ENCODE measurements at places on chromosomes 5 and 9.

- DNase-seq: no peak
These were observed 30.3 kb downstream of the COMMD10 start for GRCh38 chr5:116115163-116115562.

GRCh38 chr5:157651623-157652376 lies 438 bp downstream of the SOX30 start:
- DNase-seq: no peak

- DNase-seq: no peak
These were observed 19.4 kb upstream of the RNF130 start for GRCh38 chr5:180090769-180091546.

DNA sequence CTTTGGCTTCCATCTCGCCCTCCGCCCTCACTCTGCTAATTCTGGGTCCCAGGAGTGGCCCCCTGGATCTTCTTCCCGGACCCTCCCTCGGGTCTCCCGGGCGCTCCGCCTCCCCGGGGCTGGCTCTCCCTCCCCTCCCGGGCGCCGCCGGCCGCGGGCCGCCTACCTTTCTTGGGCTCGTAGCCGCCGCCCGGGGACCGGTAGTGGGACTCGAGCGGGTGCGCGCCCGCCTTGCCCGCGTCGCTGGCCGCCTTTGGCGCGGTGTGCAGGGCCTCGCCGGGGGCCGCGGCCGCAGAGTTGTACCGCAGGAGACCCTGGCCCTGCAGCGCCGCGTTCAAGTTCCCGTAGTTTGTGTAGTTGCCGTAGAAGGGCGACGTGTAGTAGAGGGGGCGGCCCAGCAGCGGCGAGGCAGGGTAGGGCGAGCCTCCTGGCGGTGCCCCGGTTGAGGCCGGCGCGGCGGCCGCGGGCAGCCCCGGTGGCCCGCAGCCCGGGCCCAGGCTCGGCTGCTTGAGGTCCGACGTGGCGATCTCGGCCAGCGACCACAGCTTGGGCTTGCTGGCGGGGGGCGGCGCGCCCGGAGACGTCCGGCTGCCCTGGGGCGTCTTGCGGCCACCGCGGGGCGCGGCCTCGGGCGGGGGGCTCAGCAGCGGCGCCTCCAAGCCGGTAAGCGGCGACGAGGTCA lies 3.2 kb downstream of the IRX2 start:
- DNase-seq: no peak

DNA sequence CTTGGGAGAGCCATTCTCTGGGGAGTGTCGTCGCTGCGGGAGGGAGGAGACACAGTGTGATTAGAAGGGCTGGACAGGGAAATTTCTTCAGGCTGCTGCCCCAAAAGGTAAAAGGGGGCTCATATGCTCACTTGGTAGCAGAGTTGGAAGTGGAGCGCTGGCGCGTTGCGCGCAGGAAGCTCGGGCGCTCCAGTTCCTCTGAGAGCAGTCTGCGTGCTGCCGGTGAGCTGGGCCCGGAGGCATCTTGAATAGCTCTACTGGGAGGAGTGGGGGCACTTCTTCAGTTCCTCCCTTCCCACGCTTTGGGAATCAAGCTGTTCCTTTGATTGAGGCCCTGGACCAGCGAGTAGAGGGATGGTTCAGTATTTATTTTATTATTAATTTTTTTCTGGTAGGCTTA lies 2.7 kb downstream of the RXFP3 start:
- no peak for DNase-seq

DNA sequence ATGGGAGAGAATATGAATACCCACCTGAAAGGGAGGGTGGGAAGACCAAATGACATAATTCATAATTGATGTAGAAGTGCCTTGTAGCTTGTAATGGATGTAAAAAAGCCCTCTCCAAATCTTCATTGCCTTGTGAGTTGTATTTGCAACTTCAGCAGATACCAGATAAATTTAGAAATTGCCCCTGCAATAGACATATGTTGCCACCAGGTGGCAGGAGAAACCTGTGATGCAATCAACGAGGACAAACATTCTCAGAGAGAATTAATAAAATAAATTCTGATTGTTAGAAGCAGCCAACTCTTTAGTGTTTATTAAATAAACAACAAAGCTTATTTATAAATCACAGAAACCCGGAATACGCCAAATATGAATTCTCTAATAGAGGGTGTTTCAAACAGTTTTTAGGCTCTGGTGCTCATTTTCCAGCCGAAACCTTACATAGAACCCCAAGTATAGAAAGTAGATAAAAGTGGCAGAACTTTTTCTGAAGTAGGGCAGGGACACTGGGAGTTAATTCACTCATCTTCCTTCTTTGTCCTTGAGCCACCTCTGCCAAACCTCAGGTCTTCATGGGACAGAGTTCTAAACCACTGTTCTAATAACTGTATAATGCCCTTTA lies 147.8 kb downstream of the TMEM38B start:
- DNase-seq: peak; percentile 9

DNA sequence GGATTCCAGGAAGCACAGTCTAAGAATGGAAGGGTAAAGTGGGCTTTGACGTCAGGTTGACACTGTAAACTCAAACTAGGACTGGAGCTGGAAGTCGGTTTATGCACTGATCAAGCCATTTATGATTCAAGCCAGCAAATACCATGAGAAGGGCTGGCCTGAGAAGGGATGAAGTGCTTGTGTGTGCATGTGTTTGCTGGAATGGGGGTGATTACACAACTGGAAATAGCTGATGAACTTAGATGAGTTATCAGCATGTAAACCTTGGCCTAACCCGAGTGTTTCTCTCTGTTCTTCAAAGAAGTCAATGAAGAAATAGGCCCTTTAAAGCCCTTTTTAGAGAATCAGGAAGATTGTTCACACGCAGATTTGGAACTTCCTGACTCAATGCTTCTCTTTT lies 287.6 kb downstream of the RFX3 start:
- no peak for DNase-seq

GRCh38 chr5:139962445-139962844 lies 80.7 kb downstream of the NRG2 start:
- DNase-seq: no peak

GRCh38 chr9:101628173-101628572 lies 33.4 kb upstream of the PPP3R2 start:
- DNase-seq: no peak

DNA sequence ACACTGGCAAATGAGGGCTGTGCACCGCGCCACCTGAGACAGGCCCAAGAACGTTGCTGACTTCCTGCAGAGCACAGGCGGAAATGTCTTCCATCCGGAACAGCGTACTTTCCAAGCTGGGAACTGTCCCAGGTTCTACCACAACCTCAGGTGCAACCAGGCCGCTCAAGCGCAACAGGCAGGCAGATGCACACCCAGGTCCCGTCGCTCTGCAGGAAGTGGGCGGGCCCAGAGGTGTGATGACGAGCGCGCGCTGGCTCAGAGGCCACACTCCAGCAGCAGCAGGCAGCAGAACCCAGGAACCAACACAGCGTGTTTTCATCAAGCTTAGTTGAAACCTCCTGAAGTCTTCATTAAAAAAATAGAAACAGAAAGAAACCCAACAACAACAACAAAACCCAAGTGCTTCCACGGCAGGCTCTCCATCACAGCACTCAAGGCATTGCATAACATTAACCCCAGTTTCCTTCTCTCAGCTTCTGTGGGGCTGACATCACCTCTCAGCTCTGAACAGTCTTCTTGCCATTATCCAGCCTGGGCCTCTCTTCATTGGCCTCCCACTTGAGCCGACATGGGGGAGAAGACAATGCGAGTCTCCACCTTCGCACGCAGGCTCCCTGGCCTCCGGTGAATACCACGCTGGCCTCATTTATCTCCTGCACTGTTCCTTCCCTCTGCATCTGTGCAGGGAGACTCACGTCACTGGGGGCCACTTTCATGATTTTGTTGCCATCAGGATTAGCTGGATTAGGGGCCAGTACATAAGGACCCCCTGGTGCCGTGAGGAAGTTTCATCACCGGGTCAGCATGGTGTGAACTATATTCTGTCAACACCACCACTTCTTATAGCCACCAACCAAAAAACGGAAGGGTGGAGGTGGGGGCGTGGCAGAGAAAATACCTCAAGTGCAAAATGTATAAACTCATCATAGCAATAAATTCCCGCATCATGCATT lies 22.1 kb downstream of the PTCH1 start:
- peak; percentile 72 for DNase-seq
